ENCODE measurements at places on chromosomes 5 and 9.

DNA sequence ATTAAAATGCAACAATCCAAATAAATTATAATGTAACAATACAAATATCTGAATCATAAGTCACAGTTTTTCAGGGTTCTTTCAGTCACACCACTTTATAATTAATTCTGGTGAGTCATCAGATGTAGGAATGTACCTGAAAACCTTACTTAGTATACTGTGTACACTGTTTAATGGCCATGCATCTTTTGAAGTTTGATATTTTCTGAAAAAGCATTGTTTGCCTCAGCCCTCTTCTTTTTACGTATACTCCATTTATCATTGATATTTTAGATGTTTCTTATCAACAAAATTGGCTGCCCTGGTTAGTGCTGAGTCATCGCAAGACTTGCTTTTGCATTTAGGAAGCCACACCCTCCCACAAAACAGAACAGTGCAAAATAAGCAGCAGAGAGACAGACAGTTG, 218.6 kb downstream of the PJA2 start:
- DNase-seq = no peak

DNA sequence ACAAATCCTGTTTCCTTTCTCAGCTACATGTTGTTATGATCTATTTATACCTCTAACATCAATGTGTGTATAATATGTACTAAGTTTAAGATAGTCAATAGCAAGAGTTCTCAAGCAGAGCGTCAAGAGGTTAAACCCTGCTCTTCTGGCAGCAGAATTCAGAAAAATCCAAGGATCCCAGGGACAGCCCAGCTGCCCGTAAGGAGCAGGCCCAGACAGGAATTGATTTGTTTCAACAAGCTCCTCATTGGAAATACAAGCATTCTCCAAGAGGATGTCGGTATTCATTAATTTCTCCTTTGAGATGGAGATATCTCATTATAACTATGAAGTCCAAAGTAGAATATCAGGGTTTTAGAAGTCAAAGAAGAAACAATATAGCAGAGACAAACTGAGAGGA, 14.9 kb downstream of the EFNA5 start:
- DNase-seq = no peak

DNA sequence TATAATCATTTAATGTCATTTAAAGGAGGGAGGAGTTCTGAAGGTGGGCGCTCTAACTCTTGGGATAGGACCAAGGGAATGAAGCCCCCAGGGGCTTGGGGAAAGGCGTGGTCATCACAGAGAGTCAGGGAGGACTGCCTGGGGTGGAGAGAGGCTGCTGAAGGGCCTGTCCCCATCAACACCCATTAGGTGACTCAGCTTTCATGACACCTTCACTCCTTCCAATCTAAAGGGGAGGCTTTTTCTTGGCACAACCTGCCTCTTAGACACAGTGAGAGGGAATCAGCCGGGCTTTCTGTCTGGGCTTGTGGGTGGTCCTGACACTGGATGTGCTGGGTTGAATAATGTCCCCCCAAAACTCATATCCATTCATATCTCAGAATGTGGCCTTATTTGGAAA, 31.4 kb upstream of the ANKRD33B start:
- DNase-seq = no peak

- DNase-seq = no peak
These were observed 12.1 kb upstream of the EGFL7 start for GRCh38 chr9:136650648-136651047.

GRCh38 chr5:170307575-170308465, 10.2 kb upstream of the LCP2 start:
- no peak for DNase-seq

GRCh38 chr9:109242741-109243140, 75.7 kb upstream of the FRRS1L start:
- DNase-seq = no peak

DNA sequence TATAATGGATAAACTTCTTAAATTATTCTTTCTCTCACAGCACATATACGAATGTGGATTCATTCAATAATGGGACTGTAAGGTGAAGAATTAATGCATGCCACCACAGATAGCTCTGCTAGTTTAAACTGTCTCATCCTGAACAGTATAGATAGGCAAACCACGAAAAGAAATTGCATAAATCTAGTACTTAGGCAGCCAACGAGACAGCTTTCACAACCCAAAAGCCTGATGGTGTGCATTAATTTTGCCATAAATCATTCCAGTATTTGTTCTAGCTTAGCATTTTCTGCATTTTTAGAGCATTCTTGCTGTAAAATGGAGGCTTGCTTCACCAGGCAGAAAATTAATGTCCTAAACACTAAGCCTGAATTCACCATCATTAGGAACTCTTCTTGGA, 834.2 kb upstream of the DMAC1 start:
- no peak for DNase-seq

GRCh38 chr5:120457839-120458507, 6.1 kb upstream of the PRR16 start:
- DNase-seq = peak; percentile 13

DNA sequence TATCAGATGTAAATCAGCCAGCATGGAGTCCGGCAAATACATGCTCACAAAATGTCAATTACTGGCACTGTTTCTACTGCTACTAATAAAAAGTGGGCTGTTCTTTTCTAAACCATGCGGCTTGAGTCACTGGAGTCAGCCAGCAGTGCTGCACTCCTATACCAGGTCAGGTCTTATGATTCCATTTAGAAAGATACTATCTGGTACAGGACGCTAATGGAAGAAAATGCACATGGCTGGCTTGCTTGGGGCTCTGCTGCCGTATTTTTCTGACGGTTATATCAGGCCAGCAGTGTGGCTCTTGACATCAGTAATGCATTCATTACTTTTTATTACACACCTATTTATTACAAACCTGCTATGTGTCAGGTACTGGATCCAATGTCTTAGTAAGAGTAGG, 74.3 kb downstream of the NDFIP1 start:
- no peak for DNase-seq

- no peak for DNase-seq
These were observed 222.4 kb downstream of the DOCK8 start for GRCh38 chr9:437066-437465.

DNA sequence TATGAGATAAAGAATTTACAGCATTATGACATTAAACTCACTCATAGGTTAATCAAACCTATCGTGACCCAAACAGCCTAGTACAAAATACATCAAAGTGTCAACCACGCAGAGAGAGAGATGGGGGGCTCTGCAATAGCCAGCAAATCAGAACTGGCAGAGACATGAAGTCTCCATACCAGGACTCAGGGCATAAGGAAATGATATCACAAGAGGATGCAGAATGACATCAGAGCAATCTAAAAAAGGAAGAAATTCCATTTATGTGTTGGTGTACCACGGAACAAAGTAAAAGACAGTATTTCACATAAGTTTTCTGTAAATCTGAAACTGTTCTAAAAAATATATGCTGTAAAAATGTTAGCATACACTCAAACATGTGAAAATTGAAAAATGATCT, 24.6 kb downstream of the BICD2 start:
- no peak for DNase-seq

DNA sequence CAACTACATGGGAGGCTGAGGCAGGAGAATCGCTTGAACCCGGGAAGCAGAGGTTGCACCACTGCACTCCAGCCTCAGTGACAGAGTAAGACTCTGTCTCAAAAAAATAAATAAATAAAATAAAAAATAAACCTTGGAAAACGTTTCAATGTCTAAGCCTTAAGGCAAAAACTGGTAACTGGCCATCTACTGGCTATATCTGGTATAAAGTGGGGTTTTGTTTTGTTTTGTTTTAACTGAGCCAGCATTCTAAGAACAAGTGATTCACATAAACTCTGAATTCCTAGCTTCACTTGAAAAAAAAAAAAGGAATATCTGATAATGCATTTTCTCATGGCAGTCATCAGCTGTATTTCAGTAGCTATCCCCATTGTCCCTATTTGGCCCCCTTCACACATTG, 126.1 kb upstream of the EFNA5 start:
- DNase-seq = no peak

DNA sequence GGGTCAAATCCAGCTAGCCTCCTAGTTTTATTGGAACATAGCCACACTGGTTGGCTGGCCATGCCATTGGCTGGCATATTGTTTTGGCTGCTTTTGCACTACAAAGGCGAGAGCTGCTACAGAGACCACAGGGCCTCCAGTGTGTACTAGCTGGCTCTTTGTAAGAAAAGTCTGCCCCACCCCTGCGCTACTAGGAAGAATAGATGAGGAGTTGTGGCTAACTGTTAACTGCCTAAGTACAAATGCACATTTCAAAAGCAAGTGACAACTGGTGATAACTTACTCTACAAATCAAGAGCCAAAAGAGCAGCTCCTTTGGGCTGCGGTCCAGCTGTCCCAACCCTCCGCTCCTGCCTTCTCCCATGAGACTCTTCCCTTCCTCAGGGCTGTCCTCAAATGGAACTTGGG, 63.9 kb downstream of the SERINC5 start:
- no peak for DNase-seq

All from stimulated activated CD4-positive, alpha-beta T cell treated with anti-CD3 and anti-CD28 coated beads, Interleukin-12 subunit alpha, Interleukin-12 subunit beta, amount 100 ng/mL, for 48 hours (primary cell).